ENCODE measurements at places on chromosomes 6 and 20.

DNA sequence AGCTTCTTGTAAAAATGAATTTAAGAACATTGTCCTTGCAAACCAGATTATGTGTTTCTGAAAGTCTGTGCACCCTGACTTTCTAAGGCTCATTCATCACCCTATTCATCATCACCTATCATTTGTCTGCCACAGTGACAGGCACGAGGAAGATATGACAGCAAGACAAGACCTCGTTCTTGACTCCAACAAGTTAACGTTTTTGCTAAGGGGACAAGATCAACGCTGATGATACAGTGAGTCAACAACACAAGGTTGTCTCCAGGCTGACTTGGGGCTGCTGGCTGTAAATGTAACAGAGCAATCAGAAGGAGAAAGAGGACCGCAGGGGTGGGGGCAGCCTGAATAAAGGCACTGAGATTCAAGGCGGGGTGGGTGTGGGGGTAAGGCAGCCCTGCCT lies 94.2 kb downstream of the FOXC1 start:
- no peak for DNase-seq

DNA sequence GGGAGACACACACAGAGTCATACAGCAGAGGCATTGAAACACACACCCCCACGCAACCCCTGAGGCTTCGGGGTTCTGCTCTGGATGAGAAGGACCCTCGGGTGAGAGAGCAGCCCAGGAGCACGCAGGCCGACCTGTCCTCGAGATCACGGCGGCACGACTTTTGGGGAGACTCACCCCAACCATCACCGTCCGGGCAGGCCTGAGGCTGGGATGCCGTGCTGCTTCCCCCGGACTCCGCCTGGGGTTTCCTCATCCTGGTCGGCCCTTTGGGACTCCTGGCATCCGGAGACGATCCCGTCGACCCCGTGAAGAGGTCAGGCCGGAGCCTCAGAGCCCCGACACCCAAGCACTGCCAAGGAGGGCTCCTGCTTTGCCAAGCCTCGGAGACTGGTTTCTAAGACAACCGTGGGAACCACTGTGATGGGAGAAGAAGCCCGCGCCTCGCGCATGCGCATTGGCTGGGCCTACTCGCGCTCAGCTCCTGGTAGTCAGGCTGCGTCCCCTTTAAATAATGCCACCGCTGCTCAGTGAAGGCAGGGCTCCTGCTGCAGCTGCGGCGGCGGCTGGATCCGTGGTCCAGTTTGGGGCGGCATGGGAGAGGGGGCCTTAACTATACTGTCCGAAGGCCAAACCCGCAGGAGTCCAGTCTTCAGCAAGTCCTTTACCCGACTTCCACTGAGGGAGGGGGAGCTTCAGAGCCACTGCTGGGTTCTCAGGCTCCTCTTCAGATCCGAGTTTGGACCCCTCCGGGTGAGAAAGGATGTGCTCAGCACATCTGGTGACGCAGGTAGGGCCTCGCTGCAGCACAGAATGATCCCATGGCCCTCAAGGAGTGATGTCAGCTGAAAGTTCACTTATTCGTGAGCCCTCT lies 171.4 kb upstream of the ZNF337 start:
- DNase-seq = no peak

DNA sequence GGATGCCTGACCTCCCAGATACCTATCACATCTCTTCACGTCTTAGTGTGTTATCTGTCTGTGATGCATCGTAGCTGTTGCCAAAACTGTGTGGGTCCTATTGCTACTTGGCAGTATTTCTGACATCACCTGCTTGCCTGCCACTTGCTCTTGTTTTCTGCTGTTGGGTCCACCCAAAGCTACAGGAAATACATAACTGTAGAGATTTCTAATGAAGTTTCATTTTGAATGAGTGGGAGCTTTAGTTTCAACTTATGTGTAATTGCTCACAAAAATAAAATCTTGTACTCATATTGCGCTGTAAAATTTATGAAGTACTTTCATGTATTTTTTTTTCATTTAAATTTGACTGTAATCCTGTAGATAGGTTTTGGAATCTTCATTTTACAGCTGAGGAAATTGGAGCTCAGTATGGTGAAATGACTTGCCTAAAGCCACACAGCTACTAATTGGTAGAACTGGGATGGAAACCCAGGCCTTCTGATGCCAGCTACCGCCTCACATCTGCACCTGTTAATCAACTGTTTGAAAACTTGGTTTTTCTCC lies 113.6 kb upstream of the MAN1A1 start:
- DNase-seq = no peak

DNA sequence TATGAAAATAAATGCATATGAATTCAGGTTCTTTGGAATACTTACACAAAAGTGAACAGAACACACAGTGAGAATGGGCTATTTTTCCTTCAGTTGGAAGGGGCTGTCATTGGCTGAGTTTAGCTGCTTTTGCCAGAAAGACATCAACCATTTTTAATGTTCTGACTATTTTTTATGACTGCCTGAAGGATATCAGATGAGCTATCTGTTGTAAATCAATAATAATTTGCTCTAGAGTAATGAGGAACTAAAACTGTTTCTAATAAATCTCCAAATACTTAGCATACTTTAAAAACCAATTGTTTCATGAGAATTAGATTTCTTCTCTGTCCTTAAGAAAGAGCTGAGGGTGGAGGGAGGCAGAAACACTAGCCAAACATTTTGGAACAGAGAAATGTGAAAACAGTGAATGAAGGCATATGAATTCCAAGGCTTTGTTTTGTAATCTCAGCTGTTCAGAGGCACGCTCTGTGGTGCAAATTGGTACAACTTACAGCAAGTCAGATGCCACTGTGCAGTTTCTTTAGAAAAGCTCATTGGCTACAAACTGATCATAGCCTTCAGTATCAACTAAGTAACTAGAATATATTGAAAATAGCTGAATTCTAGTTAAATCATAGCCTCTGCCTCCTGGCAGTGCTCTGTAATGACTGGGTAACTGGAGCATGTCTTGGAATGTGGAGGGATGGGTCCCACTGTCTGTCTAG lies 228.9 kb upstream of the JAG1 start:
- peak; percentile 31 for DNase-seq

- no peak for DNase-seq
These were observed 429.5 kb upstream of the ARID1B start for GRCh38 chr6:156347656-156348055.

DNA sequence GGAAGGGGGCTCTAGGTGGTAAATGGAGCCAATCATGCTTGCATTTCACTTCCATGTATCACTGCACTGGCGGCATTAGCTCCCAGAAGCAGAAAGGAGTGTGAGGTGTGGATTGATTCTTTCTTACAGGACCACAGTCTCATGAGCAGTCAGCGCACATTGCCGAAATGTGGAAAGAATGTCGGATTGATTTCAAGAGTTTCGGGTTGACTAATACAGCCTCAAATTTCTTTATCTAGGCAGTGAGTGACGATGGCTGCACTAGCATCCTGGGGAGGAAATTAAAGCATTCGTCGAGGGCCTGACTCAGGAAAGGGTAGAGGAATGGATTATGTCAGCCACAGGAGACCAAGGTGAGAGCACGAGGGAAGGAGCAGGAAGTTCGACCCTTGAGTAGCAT lies 222.8 kb upstream of the CDYL start:
- no peak for DNase-seq

DNA sequence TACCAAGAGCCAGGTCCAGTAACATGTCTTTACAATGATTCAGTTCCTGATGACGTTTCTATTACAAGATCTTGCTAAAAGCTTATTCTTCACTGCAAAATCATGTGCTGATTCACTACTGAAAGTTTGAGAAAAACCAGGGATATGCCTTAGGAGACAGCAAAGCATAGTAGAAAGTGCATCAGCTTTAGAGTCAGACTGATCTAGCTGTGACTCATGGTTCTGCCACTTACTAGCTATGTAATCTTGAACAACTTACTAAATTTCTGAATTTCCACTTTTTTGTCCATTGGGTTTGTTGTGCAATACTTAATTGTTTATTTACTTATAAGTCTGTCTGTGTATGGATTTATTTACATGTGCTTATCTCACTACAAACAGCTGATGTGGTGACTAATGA lies 198.5 kb upstream of the RSPO3 start:
- peak; percentile 93 for DNase-seq

DNA sequence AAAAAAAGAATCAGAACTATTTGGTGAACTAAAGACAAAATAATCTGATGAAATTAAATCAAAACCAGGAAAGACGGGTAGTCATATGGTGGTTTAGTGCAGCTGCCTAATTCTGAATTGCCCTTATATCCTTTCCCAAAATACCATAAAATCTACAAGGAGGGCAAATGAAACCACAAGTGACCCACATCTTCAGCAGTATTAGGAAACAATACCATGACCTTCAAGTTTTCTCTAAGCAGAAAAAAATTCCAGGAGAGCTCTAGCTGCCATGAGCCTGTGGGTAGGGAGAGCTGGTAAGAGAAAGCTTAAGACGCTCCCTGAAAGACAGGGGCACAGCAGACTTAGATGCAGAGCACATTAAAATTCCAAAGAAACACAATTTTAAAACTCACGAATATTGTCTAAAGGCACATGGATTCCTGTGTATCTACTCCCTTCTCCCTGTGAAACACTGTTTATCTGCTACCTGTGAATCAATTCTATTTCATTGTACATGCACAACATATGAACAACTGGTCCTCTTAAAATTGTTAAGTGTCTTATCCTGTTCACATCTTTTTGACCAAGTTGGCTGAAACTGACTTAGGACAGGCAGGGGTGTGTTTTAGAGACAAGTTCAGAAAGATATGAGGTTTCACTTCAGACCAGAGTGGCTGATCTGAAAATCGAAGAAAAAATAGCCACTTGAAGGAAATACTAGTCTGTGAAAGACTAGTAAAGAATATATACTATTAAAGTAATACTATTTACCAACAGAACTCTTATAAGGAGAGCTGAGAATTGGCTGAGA lies 153.6 kb upstream of the SHLD1 start:
- DNase-seq = no peak

DNA sequence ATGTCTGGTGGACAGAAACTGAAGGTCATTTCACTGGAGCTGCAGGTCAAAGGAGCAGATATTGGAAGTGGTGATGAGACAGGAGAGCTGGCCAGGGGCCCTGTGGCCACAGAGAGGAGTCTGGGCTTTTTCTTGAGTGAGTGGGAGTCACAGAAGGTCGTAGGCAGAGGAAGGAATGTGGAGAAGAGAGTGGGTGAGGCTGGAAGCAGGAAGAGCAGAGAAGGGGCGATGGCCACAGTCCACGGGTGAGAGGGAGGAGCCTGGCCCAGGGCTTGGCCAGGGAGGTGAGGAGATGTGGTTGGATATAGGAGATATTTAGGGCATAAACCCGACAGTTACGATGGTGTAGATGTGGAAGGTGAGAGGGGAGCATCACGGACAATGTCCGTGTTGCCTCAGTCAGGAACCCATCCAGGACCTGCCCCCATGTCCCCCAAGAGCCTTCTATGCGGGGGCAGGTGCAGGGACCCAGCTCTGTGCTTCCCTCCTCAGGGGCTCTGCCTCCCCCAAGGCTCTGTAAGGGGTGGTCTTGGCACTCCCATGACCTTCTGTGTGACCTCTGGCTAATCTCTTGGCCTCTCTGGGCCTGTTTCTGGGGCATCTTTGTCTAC lies 150.5 kb upstream of the PTPN1 start:
- DNase-seq = no peak

DNA sequence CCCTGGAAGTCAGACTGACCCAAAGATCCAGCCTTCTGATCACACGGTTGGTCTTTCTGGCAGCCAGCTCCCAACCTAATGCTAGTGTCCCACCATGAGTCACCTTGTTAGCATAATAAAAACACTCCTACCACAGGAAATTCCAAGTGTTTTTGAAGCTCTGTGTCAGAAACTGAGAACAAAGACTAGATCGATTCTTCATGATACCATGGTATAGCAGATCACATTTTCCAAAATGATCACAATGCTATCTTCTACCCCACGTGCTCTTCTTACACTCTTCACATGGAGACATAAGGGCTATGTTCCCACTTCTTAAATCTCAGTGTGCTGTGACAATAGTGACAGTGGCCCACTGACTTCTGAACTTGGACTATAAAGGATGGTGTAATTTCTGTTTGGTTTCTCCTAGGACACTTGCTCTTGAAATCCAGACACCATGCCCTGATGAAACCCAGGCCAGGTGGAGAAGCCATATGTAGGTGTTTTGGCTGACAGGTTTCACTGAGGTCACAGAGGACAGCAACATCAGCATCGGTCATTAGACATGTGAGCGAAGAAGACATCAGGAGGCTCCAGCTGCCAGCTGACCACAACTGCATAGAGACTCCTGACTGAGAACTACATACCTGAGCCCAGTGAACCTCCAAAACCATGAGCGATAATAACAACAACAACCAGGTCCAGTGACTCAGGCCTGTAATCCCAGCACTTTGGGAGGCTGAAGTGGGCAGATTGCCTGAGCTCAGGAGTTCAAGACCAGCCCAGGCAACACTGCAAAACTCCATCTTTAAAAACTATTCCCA lies 57.5 kb downstream of the MKKS start:
- peak; percentile 17 for DNase-seq

DNA sequence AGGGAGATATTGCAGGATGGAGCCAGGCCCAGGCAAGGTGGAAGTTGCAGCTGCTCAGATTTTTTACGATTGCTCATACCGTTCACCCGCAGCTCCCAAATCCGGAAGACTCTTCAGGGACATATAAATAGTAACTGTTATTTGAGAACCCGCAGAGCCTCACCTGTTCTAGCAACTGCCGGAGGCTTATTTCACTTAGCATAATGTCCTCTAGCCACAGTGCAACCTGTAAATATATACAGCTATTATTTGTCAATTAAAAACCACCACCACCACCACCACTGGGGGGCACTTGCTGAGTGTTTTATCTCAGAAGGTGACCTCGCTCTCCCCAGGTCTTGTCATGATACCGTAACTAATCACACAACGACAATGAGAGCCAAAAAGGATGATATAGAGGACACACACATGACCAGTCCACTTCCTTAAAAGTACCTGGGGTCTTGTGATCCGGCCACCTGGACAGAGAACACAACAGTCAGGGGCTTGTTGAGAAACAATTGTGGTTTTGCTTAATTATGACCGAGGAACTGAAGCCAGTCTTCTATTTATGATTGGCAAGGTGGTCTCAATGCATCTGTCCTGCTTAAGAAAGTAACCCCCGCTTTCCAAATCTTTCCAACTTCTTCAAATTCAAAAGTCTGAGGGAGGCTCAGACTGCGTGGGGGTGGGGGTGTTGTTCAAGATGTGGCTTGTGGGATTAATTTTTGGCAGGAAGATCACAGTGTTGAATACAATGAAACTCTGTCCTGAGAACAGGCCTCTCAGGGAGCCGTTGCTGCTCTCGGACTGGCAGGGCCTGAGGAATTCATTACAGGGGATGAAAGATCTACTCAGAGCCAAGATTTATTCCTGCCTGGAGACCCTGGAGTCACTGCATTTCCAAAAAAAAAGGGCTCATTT lies 107.7 kb upstream of the PRND start:
- DNase-seq = no peak

All from BJ (cell line).